ENCODE measurements at places on chromosomes 6 and 20.

DNA sequence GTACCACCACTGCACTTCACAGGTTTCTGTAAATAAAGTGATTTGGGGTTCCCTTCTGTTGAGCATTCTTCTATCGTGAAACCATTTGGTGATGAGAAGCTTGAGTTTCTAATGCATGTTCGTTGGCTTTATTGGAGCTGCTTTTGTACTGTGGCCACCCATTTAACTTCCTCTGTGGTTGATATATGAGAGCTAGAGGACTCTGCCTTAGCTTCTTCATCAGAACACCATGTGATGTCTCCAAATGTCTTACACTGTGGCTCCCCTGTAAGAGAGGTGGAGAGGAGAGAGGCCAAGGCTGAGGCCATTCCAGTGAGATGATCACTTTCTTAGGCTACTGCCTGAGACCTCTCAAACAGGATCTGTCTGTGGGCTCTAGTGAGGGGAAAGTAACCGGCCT lies 114.5 kb downstream of the SLC16A10 start:
- DNase-seq, result no peak

DNA sequence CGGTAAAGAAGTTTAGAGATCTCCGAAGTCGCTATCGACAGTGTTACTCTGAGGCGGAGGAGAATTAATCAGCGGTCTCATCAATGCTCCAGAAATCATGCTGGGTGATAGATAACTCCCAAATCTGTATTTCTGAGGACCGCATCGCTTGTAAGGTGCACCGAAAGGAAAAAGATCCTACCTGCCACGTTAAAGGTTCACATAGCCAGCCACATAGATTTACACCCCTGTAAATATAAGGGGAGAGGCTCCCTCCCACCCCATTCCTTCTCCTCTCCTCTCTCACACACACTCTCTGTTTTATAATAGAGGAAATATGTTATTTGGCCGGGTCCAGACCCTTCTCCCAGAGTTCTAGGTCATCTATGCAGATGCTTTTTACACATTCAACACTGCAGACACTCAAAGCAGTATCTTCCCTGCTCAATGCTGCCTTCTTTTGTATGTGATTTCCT lies 620 bp upstream of the DEK start:
- no peak for DNase-seq

GRCh38 chr6:34554291-34555006 lies 1.7 kb downstream of the SPDEF start:
- no peak for DNase-seq

GRCh38 chr20:9035126-9035525 lies 33.8 kb upstream of the PLCB4 start:
- DNase-seq, result no peak

DNA sequence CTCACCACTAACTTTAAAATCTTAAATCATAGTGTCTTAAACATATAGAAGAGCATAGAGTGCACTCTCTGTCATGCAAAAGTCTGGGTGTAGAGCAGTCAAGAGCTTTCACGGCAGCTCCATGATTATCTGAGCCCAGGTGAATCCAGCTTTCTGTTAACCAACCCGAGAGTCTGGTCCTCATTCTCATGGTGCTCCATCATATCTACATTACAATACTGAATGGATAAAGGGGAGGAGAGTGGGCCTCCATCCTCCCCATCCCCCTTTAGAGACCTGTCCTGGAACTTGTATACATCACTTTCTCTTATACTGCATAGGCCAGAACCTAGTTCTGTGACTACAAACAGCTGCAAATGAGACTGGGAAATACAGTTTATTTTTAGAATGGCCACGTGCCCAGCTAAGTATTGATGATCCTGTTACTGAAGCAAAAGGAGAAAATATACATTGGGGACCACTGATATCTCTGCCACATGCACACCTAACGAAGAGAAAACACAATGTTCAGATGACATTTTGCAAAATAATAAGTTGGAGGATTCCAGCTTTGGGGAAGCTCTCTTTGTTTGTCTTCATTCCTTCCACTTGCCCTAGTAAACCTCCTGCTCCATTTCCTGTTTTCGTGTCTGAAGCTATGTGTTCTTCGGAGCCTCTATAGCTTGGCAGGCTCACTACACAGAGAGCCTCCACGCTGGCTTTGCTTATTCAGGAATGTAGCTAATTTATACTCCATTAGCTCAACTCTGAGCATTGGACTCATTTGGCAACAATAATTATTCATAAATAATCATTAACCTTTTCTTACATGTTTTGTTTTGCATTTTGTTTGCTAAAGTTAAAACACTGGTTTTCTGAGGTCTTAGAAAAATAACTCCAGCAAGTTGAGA lies 110.1 kb downstream of the IYD start:
- no peak for DNase-seq

DNA sequence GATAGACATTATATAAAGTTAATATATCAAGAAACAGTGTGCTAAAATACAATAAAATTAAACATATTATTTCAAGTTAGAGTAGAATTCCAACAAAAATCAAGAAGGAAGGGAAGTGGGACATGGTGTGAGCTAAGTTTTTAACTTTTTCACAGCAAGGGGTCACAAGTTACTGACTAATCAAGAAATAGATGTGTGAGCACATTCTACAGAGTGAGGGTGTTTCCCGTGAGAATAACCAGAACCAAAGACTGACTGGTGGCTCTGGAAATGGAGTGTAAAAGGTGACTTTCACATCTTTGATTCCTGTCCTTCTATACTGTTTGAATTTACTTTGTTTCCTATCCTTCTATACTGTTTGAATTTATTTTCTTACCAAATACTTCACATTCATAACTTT lies 206.6 kb downstream of the TASP1 start:
- DNase-seq, result no peak

DNA sequence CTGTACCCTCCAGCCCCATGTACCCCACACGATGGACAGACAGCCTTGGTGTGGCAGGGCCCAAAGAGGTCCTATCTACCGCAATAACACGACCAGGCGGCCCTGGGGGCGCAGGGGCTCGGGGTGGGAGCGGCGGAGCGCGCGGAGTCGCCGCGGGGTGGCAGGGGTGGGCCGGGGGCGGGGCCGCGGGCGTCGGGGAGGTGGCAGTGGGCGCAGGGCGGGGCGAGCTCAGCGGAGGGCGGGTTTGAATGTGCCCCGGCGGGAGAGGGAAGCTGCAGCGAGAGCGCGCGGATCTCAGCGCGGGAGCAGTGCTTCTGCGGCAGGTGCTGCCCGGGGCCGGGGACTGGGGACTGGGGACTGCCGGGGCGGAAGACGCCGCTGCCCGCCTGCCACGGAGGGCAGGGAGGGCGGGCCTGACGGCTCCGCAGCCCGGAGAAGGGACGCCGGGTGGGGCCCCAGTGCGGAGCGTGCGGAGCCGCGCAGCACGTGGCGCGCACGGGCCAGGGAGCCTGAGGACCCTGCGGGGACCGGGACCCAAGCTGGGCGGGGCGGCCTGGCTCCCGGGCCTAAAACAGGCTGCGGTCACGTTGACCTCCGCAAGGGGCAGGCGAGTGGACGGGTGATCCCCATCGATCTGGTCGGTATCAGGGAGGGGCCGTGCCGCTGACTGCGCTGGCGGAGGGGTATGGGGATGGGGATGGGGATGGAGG lies at the start of gene SLC29A1:
TSS of gene SLC29A1 (plus strand) at position 277 of the 710 bp plus-strand sequence. CDS start 3,719 bp downstream, outside the sequence.
- DNase-seq, result peak; percentile 86

DNA sequence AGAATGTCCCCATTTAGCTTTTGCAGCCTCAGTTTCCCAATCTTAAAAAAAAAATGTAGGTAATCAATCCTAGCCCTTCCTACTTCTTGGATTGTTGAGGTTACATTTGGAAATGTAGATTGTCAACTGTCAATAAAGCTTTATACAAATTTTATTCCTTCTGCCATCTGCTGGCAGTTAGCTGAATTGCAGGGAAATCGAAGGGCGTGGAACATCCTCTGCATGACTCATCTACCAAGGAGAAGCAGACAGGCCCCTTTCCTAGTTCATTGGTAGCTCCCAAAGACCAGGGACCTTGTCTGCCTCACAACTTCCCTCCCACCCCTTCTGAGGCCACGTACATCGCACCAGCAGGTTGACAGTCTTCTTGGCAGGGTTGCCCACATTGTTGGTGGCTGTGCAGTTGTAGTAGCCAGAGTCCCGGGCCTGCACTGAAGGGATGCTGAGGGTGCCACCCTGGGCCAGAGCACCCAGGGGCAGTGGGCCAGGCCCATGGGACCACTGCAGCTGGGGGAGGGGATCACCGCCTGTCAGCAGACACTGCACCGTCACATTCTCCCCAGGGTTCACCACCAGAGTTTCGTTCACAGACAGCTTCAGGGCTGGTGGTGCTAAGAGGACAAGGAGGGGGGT lies 43.6 kb downstream of the MDGA1 start:
- DNase-seq, result peak; percentile 50
